Activated T-helper 2 cell treated with anti-CD3 and anti-CD28 coated beads, Interferon-gamma antibody, Interleukin-2, Interleukin-4, amounts not matched to agents 10 μg/mL and 5 μg/mL and 100 μg/mL, durations not matched to agents 14 hours and 24 hours and 36 hours (primary cell): ENCODE measurements at places on chromosomes 3 and 15.

DNA sequence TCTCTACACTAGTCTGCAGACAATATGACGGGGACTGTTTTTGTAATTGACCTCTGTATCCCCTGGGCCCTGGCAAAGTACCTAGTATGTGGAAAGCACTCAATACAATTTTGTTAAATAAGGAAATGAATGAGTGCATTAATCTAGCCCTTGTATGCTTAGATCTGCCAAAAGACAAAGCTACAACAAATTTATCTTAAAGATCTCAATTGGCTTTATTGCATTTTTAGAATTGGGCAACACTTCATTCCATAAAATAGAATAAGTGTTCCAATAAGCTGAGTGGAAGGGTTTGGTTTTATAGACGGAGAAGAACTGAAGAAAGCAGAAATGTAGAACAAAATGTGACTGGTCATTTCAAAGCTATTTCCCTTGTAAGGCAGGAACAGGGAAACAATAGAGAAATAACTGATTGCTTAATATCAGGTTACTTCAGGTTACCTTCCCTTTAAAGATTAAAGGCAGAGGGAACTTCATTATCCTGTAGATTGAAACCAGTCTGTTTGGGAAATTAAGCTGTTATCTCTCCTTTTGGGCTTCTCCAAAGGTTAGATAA is 108.3 kb upstream of the MME start:
- no peak for DNase-seq

DNA sequence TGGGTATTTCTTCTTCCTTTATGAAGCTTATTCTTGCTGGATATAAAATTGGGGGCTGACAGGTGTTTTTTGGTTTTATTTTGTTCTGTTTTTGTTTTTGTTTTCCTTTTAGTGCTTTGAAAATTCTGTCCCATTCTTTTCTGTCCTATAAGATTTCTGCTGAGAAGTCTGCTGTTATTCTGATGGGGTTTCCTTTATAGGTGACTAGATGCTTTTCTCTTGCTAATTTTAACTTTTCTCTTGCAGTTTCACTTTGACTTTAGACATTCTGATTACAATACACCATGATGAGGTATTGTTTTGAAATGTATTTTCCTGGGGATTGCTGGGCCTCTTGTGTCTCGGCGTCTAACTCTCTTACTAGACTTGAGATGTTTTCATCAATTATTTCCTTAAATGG is 22.8 kb downstream of the TTC14 start:
- no peak for DNase-seq

GRCh38 chr15:45378149-45378912 is at the start of gene GATM:
TSS of gene GATM (minus strand) at chr15:45378544. CDS start at chr15:45378453, 91 bp downstream.
- DNase-seq, result no peak

- DNase-seq, result no peak
Measured at GRCh38 chr15:60047701-60048100, 43.6 kb downstream of the FOXB1 start.

DNA sequence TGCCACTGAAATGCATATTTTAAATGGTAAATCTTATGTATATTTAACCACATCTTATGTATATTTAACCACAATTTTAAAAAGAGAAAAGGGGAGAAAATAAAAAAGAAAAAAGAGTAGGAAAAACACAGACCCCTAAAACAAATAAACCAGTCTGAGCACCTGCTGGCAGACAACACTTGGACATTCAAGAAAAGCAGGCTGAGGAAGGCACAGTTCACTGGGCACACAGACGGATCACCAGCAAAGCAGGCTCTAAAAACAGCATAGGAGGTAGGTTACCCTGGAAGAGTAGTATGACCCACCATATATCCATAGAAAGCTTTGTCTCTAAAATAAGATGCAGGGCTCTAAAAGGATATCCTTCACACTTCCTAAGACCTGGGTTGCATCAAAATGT is 27.0 kb downstream of the AAGAB start:
- no peak for DNase-seq
